Stimulated activated CD8-positive, alpha-beta memory T cell treated with anti-CD3 and anti-CD28 coated beads, Interleukin-4, amount 100 ng/mL, for 4 hours (primary cell): ENCODE measurements at places on chromosomes 16 and 17.

DNA sequence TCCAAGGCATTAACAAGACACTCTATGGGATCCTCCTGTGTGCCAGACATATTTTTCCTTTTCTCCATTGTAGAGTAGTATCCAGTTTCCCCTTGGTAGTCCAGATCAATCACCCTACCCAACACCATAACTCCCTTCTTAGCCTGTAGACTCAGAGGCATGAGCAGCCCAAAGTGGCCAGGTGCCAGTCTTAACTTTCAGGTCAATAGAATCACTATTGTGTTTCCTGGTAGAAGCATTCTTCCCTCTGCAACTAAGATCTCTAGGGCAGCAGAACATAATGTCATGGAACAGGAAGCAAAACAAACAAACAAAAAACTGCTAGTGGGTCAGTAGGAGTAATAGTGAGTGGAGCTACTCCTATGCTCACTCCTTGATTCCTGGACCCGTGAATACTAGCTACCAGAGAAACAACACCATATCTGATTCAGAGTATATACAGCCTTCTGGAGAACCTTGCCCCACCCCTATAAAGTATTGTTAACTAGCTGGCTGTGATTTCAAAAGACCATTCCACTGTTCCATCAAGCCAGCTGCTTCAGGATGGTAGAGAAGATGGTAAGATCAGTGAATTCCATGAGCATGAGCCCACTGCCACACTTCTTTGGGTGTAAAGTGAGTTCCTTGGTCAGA is 11.2 kb upstream of the CLEC19A start:
- no peak for DNase-seq

- peak; percentile 33 for DNase-seq
Observed at GRCh38 chr17:5249615-5250014, 15.0 kb upstream of the SCIMP start.

GRCh38 chr17:81390873-81391255 is 4.4 kb upstream of the BAHCC1 start:
- no peak for DNase-seq

- DNase-seq, result no peak
Observed at GRCh38 chr16:74756203-74756602, 18.4 kb downstream of the FA2H start.

DNA sequence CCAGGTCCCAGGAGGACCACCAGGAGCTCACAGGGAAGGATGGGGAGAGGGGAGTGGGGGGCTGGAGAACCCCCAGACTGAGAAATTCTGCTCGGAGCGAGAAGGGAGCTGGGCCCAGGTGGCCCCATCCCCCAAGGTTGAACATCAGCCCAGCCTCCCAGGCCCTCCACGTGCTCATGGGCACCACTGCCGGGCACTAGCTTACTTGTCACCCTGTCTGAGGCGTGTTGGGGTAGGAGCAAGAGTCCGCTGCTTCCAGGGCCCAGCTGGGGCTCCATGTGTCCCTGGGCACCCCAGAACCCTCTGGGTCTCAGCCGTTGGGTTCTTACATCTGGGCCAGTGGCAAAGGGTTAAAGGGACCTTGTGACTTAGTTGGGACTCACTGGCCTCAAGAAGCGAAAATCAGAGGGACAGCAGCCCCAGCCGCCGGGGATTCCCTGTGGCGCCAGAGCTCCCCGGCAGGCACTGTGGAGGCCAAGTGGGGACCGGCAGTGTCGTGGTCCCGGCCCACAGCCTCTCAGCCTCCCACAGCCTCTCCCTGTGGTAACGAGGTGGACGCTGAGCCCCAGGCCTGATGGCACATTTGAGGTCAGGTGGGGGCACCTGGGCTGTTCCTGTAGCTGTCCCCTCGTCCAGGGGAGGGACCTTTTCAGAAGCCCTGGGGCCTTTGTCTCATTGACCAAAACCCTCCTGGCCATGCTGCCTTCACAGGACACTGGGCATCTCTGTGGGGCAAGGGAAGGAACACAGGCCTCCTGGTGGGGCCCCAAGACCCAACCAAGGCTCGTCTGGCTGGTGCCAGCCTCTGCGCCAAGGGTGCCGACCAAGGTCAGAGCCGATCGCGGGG is 33.7 kb upstream of the CDH15 start:
- DNase-seq, result no peak

- no peak for DNase-seq
Observed at GRCh38 chr17:67260170-67260987, 15.4 kb upstream of the HELZ start.

DNA sequence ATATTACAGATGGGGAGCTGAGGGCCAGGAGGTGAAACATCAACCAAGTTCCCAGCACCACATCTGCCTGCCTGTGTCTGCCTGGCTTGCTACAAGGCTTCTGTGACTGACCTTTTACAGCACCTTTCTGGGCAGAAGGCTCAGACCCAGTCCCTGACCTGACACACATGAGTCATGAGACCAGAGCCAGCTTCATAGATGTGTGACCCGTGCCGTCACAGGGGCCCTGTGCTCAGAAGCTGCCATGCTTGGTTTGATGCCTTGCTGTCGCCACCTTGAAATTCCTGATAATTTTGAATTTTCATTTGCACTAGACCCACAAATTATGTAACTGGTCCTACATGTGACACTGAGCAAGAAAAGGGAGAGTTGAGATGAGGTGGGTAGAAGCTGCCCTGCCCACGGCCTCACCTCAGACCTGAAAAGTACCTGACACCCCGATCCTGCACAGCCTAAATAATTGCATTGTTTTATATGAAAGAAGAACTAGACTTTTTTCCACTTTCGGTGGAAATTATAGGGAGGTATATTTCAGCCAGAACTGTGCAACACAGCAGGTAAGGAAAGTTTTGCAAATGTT is 13.3 kb upstream of the PECAM1 start:
- DNase-seq, result no peak
